ENCODE measurements at places on chromosomes 2 and 18. TPM values are rescaled to one million over a fixed set of nuclear protein-coding genes. Genes with fewer than 3 reads are reported as not detected.

GRCh38 chr2:123364243-123364896 is 660.7 kb upstream of the CNTNAP5 start:
- no peak for DNase-seq

DNA sequence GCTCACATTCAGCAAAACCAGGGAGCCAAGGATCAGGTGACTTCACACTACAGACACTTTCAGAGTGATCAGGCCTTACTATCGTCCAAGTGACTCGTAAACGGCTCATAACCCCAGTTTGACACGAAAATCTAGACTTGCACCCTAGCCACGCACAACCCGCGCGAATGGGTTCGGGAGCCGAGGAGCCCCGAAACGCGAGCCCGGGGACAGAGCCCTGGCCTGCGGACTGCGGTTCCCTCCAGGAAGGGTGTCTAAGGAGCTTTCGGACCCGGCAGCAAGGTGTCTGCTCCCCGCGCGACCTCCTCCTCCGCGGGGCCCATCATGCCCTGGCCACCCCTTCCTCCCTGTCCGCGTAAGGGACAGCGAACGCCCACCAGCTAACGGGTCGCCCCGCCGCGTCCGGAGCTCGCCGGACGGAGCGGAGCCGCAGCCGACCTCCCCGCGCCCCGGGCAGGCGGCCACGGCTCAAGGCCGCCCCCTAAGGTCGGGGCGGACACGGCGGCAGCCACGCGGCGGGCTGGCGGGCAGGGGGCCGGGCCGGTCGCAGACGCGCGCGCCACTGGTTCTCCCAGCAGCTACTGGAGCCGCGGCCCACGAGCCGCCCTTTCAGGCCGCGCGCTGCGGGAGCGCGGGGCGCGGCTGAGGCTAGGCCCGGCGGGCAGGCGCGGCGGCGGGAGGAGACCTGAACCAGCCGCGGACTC is 575 bp downstream of the ATL2 start:
- DNase-seq, result peak; percentile 71

GRCh38 chr18:55575066-55575465 is 12.9 kb downstream of the TCF4 start:
- DNase-seq, result no peak

GRCh38 chr2:28352104-28352503 is 40.6 kb upstream of the FOSL2 start:
- no peak for DNase-seq

DNA sequence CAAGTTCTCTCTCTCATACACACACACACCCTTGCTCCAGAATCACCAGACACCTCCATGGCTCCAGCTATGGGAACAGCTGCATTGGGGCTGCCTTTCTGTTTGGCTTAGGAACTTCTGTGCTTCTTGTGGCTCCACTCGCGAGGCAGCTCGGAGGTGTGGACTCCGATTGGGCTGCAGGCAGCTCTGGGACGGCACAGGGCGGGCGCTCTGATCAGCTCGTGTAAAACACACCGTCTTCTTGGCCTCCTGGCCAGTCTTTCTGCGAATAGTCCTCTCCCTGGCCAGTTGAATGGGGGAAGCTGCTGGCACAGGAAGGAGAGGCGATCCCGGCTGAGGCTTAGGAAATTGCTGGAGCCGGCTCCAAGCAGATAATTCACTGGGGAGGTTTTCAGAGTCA is 22.4 kb downstream of the FOSL2 start:
- DNase-seq, result no peak

DNA sequence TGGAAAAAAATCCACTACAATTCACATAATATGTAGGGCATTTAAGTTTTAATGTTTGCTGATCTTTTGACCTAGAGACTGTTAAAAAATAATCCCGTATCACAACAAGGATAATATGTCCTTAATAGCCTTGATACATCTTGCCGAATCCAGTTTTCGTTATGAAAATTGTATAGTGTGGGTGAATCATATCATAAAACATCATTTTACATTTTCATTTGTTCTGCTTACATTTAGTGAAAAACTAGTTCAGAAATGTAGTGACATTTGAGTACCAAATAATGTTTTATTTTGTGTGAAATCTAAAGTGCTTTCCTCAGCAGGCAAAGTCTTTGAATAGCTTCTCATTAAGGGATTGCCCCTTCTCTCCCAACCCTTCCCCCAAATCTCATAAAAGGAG is 1.9 kb downstream of the AFTPH start:
- no peak for DNase-seq

DNA sequence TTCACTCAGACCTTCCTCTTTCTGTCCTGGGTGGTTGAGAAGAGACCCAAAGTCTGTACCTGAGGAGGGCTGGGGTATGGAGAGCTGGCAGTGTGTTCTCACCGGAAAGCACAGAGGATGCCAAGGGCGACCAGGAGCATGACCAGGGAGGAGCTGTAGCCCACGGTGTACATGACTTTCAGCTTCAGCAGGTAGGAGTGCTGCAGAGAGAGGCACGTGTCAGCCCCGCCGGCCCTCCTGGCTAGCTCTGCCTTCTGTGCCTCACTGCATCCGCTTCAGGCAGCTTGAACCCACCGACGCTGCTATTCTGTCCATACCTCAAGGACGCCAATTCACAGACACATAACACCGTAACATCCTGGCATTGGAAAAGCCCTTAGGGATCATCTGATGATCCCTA is 34.0 kb downstream of the TMEM37 start:
- no peak for DNase-seq

- peak; percentile 84 for DNase-seq
These were observed 274.3 kb upstream of the NRP2 start for GRCh38 chr2:205407984-205408383.

DNA sequence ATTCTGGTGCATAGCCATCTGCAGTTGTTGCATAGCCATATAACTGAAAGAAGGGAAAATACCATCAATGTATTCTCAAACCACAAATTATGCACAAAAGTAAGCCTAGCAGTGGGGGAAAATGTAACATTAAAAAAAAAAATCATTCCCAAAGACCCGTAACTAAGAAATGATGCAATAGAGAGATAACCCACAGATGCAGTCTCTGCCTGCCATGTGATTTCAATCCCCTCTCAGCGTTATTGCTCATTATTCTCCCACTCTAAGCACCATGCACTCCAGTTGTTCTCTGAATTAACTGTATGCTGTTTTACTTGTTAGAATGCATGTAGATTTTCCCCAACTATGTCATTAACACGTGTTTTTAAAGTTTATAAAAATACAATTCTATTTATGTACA is 14.1 kb downstream of the DSC1 start:
- no peak for DNase-seq

- peak; percentile 69 for DNase-seq
These were observed 44.2 kb downstream of the CYP27C1 start for GRCh38 chr2:127175751-127176354.

- no peak for DNase-seq
These were observed 76.9 kb downstream of the CCDC93 start for GRCh38 chr2:117936871-117937428.

GRCh38 chr2:120245520-120246332 is 6.9 kb upstream of the RALB start:
- DNase-seq, result no peak

DNA sequence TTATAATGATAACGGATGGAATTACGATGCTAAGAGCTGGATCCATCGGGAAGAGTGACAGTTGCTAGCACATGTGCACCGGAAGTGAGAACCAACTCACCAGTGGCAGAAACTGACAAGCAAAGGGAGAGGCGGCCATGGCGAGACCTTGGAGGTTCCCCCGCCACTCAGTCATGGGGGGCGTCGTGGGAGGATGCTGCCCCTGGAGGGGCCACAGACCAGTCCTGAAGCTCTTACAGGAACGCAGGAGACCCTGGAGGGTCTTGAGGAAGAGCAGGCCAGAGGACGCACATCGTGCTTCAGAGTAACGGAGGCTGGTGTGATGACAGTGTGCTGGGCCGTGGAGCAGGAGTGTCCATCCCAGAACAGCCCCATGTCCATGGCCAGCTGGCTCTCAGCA is 53.1 kb upstream of the KCNG2 start:
- DNase-seq, result no peak

- no peak for DNase-seq
These were observed 676.2 kb downstream of the ZEB2 start for GRCh38 chr2:143843686-143844085.

DNA sequence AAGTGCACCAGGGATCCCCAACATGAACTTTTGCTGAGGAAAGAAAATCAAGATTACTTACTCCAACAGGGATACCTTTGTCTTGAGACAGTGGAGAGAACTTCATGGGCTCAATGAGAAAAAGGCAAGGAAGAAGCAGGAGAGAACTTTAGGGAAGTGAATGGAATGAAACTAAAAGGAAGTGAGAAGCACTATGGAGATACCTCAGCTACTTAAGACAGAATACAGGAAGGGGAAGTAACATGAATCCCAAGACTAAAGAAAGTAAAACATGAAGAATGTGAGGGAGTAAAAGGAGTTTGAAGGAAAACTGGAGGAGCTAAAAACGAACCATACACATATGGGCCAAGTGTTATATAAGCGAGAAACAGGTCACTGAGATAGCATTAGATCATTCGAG is 32.4 kb upstream of the ACTR3 start:
- no peak for DNase-seq

DNA sequence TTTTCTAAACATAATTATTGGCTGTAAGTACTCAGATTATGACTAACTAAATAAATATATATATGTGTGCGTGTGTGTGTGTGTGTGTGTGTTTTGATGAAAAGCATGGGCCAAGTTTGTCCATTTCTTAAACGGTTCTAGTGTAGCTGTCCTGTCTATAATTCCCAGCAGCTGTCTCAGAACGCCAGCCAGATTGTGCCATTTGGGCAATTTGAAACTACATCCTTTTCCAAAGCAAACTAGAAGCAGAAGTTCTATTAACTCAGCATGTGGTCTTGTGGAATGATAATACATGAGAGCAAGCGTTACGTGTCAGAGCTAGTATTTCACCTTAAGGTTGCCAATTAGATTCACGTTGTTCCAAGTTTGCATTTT is 1.7 kb downstream of the ARHGAP28 start:
- DNase-seq, result peak; percentile 78

DNA sequence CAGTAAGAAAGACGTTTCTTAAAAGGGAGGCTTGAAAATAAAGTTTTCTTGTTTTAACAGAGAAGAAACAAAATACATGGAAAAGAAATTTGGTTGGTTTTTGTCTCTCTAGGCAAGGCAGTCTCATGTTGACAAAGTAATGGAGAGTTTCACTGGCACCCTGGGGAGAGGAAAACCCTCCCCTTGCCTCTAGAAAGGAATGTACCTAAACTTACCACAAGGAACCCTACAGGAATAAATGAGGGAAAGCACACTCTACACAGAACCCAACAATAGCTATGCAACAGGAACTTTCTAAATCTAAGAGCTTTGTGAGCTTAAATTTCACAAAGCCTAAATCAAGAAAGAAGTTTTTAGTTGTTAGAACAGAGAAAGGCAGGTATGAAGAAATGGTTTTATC is 37.0 kb downstream of the FIGN start:
- peak; percentile 25 for DNase-seq

DNA sequence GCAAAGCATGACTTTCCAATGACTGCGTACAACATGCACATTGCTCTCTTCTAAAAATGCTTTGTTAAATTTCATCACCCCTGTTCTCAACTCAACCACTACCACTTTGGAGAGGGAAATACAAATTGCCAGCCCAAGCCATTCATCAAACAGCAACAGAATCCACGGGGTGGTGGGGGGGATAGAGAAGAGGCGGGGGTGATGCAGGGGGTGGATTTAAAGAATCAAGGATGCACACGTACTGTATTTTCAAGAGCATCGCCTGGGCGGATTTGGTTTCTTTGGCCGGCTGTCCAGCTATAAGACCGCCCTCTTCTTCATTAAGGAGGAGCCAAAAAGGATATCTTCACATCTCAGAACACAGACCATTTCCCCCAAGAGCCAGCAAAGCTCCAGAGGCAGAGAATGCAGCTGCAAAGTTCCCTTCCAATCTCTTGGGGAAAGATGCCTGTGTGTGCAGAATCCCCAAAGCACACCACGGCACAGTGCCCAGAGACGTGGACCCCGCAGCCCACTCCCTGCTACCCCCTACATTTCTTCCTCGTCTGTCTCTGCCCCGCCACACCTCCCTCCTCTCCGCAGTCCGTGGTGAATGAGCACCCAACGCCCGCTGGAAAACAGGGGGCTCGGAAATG is 977 bp downstream of the SLC8A1 start:
- DNase-seq, result peak; percentile 80

DNA sequence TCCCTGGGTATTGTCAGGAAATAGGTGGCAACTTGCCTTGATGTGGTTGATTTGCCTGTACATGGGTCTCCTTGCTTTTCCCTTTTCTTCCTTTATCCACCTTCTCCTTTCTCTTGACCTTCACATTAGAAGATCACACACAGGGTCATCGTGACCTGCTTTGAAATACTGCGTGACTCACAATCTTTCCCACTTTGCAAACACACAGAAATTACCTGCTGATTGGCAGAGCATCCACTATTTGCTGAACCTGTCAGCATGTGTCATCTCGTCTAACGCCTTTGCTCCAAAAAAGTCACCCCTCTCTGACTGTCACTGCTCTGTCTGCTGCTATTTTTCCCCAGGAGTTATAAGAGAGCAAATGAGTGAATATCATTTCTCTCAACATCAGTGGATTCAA is 60.8 kb downstream of the MYO3B start:
- DNase-seq, result no peak

- DNase-seq, result no peak
These were observed 163.4 kb downstream of the EHBP1 start for GRCh38 chr2:62868947-62869346.

- no peak for DNase-seq
These were observed 21.3 kb downstream of the INHBB start for GRCh38 chr2:120367221-120367620.

RAB6C gene
- 0.05 TPM for polyA plus RNA-seq

NR4A2 gene
- 0.62 TPM for polyA plus RNA-seq

ZSWIM2 gene
- 0.15 TPM for polyA plus RNA-seq

ASB18 gene
- polyA plus RNA-seq, result not detected

UBXN4 gene
- polyA plus RNA-seq, result 76.9 TPM

DCC gene
- polyA plus RNA-seq, result 0.14 TPM

TUBB8B gene
- not detected for polyA plus RNA-seq
